Adrenal gland (tissue), 19 donors: ENCODE measurements at places on chromosomes 12 and 14.

DNA sequence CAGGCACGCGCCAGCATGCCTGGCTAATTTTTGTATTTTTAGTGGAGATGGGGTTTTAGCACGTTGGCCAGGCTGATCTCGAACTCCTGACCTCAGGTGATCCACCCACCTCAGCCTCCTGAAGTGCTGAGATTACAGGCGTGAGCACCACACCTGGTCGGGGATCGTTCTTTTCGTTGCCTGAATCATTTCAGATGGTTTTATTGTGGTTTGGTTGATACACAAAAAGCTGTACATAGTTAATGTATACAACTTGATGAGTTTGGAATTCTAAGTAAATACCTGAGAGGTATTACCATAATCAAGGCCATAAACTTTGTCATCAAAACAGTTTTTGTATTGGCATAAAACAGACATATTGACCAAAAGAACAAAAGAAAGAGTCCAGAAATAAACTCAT, 63.3 kb downstream of the RIC8B start:
- H3K36me3 ChIP-seq = peaks cover 2% of the 10 kb centered on the region
- H3K4me3 ChIP-seq = no peak overlapping the region
- peaks cover 30% of the 10 kb centered on the region for H3K4me1 ChIP-seq

DNA sequence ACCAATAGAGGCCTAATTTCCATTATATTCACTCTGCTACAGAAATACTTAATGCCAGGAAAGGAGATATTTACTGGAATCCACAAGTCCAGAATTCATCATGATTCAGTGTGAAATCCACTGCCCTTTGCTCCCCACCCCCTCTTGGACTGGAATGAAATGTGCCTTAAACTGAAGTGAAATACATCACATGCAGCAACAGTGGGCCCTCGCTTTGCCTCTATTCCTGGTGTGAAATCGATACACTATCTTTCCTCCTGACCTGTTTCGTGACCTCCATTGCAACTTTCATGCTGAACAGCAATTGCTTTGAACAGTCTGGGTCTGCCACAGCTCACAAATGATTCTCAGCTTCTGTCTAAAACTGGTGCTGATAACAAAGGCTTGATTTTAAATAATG, 100.6 kb downstream of the NPAS3 start:
- H3K27me3 ChIP-seq = no peaks in the 10 kb centered on the region
- H3K4me1 ChIP-seq = peaks cover 6% of the 10 kb centered on the region
- no peak for DNase-seq
- H3K4me3 ChIP-seq = no peak overlapping the region
- no peaks in the 10 kb centered on the region for H3K36me3 ChIP-seq
- no peak overlapping the region for H3K27ac ChIP-seq

GRCh38 chr12:99390707-99391106, 256.8 kb upstream of the GARIN6 start:
- no peak for DNase-seq
- H3K4me1 ChIP-seq = no peaks in the 10 kb centered on the region
- H3K27me3 ChIP-seq = no peaks in the 10 kb centered on the region
- no peak overlapping the region for H3K27ac ChIP-seq
- no peaks in the 10 kb centered on the region for H3K36me3 ChIP-seq

DNA sequence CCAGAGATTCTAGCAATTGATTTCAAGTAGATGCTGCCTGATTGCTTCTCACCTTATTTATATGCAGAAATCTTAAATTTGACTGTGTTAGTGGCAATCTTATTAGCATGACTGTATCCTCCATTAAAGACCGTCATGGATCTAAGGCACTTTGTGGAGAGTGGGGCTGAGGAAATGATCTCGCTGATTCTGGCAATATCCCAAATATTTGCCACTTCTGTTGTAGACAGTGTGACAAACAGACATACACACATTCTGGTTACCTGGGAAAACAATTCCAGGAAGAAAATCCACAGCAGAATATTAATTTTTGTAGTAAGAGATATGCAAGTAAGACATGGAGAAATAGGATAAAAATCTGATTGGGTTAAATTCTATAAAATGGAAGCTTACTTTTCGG, 269.0 kb upstream of the G2E3 start:
- H3K36me3 ChIP-seq = no peaks in the 10 kb centered on the region
- no peak for DNase-seq
- H3K27me3 ChIP-seq = no peaks in the 10 kb centered on the region
- H3K4me1 ChIP-seq = no peaks in the 10 kb centered on the region

- H3K36me3 ChIP-seq = no peaks in the 10 kb centered on the region
- H3K27me3 ChIP-seq = no peaks in the 10 kb centered on the region
- no peaks in the 10 kb centered on the region for H3K4me1 ChIP-seq
- no peak for DNase-seq
- H3K4me3 ChIP-seq = no peak overlapping the region
These were observed 821.1 kb upstream of the FOXG1 start for GRCh38 chr14:27945512-27945911.

DNA sequence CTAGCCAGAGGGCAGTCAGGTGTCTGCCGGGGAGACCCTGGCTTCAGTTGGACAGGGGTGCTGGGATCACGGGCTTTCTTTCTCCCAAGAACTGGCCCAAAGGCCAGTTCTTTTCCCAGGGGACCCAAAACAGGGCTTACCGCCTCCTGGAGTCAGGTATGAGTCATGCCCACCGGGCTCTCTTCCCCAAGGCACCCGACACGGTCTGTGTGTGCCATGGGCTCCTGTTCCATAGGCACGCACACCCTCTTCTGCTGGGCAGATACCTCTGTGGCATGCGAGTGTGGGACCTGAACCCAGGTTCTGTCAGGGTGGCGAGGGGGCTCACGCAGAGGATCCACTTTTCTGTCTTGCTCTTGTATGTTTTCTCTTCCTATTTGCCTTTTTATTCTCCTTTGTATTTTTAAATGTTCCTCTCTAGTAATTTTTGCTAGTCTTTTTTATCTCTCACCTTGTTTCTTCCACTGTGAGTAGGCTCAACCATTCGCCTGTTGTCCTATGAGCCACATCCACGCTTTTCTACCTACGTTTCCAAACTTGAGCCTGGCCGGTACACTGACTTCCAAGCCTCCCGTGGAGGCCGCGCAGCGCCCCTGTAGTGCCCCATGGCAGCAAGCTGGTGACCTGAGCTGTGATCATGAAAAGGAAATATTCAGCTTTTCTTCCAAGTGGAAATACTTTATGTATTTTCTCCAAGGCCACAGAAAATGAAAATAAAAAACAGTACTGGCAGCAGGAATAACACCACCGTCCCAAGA, 362.2 kb downstream of the CACNA1C start:
- no peak overlapping the region for H3K4me3 ChIP-seq
- H3K4me1 ChIP-seq = no peaks in the 10 kb centered on the region
- no peaks in the 10 kb centered on the region for H3K27me3 ChIP-seq
- H3K36me3 ChIP-seq = no peaks in the 10 kb centered on the region
- no peak overlapping the region for H3K27ac ChIP-seq
- no peak for DNase-seq

GRCh38 chr12:107557026-107557425, 128.6 kb upstream of the PWP1 start:
- H3K4me3 ChIP-seq = no peak overlapping the region
- no peaks in the 10 kb centered on the region for H3K36me3 ChIP-seq
- DNase-seq = no peak

GRCh38 chr14:76810953-76811400, 1.7 kb downstream of the ANGEL1 start:
- H3K36me3 ChIP-seq = peaks cover 32% of the 10 kb centered on the region
- no peaks in the 10 kb centered on the region for H3K27me3 ChIP-seq
- DNase-seq = peak; percentile 60
- peaks cover 24% of the 10 kb centered on the region for H3K4me1 ChIP-seq

DNA sequence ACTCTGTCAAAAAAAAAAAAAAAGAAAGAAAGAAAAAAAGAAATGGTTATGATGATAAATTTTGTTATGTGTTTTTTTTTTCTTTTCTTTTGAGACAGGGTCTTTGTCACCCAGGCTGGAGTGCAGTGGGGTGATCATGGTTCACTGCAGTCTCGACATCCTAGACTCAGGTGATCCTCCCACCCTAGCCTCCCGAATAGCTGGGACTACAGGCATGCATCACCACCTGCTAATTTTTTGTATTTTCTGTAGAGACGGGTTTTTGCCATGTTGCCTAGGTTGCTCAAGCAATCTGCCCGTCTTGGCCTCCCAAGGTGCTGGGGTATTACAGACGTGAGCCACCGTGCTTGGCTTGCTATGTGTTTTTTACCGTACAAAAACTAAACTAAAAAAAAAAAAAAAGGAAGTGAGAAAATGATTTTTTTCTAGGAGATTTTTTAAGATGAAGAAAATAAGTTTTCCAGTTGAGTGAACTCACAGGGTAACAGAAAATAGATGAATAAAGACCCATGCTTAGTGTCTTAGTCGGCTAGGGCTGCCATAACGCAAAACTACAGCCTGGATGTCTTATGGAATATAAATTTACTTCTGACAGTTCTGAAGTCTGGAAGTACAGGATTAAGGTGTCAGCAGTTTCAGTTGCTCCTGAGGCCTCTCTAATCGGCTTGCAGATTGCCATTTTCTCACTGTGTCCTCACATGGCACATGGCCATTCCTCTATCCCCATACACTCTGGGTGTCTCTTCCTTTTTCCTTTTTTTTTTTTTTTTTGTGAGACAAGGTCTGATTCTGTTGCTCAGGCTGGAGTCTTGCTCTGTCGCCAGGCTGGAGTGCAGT, 13.2 kb upstream of the APOF start:
- no peaks in the 10 kb centered on the region for H3K36me3 ChIP-seq
- no peak for DNase-seq
- H3K4me1 ChIP-seq = no peaks in the 10 kb centered on the region
- no peak overlapping the region for H3K27ac ChIP-seq
- no peaks in the 10 kb centered on the region for H3K27me3 ChIP-seq

GRCh38 chr12:44876544-44877410, 662 bp upstream of the NELL2 start:
- no peak overlapping the region for H3K27ac ChIP-seq
- H3K4me1 ChIP-seq = peaks cover 15% of the 10 kb centered on the region
- H3K27me3 ChIP-seq = no peaks in the 10 kb centered on the region
- peak; percentile 63 for DNase-seq

GRCh38 chr12:132131229-132131628, 12.9 kb downstream of the DDX51 start:
- no peak for DNase-seq
- no peaks in the 10 kb centered on the region for H3K36me3 ChIP-seq
- H3K27ac ChIP-seq = no peak overlapping the region
- no peaks in the 10 kb centered on the region for H3K27me3 ChIP-seq
